Motor neuron (in vitro differentiated cells): ENCODE measurements at places on chromosomes 1 and 21. TPM values are rescaled to one million over a fixed set of nuclear protein-coding genes. Genes with fewer than 3 reads are reported as not detected.

DNA sequence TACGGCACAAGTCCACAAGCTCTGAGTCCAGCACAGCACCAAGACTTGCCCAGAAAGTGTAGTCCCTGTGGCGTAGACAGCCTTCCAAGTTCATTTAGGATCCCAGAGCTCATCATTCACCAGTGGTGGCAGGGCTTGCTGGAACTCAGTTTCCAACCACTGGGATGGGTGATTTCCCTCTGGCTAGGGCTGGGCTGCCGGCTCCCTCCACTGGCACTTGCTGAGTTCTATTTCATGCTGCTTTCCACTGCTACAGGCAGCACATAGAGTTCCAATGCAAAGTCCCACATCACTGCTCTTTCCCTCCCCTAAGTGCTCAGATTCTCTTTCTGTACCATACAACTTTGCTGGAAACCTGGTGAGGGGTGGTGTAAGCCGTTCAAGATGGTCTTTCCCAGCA, 510.3 kb upstream of the TMPRSS15 start:
- ATAC-seq: no peak

DNA sequence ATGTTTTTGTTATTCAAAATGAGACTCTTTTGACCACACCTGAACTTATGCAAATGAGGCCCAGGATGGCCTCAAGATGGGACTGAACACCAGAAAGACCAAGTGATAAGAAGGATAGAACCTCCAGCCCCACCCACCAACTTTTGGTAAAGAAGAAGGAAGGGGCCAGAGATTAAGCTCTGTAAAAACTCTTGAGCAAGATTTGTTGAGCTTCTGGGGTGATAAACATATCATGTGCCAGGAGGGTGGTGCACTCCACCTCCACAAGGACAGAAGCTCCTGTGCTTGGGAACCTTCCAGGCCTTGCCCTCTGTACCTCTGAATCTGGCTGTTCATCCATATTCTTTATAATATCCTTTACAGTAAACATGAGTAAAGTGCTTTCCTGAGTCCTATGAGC, 5.3 kb downstream of the RSPH1 start:
- ATAC-seq: no peak

DNA sequence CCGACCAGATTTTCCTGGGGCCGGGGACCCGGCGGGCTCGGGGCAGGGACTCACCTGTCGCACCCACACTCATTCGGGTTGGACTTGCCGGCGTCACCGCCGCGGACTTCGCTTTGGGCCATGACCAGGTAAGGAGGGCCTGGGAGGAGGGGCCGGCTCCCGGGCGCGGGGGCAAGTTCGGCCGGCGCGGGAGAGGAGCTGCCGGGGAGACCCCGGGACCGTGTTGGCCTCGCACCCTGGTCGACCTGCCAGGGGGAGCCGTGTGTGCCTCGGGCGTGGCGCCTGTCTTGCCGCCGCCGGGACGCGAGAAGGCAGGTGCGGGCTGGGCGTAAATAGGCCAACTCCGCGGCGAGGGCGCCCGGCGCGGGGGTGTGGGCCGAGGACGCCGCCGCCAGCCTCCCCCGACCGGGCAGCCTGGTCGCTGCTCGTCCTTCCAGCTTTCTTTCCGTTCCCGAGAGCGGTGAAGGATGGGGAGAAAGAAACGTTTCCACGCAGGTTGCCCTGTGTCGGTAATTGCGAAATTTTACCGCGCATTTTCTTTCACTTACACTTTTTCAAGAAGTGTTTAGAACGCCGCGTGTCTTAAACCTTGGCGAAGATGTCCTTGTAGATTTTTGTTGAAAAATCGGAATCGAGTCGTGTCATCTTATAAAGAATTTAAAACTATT, 558 bp downstream of the USP1 start:
- ATAC-seq: no peak

DNA sequence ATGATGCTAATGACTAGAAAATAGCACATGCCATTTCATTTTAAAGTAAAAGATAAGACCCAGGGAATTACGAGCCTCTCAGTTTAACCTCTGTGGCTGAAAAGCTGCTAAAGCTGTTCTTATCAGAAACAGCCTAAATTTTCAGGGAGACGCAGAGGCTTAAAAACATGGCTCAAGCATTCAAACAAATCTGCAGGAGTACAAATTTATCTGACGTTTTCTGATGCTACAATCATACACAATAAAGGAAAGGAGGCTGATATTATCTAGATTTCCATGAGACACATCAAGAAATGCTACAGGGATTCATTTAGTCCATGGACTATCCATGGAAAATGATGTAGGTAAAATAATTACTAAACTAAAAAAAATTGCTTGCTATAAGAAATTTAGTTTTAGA, 65.3 kb upstream of the SCYL3 start:
- ATAC-seq: no peak

DNA sequence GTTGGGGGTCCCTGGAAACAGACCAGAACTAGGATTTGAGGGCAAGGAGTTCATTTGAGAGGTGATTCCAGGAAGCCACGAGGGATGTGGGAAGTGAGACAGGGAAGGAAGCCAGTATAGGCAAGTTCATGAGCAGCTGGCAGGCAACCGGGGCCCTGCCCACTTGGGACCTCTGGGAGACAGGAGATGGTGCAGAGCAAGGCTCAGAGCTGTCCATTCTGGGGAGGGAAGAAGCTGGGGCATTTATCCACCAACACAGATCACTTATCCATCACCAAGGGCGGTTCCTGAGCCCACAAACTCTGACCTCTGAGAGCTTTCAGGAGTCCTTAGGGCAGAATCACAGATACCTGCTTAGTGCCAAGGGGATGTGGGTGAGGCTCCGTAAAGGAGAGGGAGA, 16.8 kb downstream of the EDN2 start:
- ATAC-seq: no peak

DNA sequence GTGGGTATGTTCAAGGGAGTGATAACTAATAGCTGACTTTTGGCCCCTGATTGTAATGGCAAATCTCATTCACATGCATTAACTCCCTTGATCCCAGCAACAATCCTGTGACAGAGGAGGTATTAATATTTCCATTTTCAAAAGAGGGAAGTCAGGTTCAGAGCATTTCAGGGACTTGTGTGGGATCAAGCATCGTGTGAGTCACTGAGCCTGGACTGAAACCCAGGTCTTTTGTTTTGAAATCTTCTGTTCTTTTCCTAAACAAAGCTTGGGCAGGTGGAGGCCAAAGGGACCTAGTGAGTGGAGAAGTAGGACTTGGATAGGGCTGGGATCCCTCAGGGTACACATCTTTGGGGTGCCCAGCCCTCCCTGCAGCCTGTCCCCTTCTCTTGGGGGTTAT, 37.9 kb downstream of the ETNK2 start:
- ATAC-seq: no peak

- no peak for ATAC-seq
Observed at GRCh38 chr1:6456800-6457466, 9.0 kb downstream of the TNFRSF25 start.

- peak; percentile 60 for ATAC-seq
Observed at GRCh38 chr21:25385911-25386474, 221.3 kb downstream of the MRPL39 start.

DNA sequence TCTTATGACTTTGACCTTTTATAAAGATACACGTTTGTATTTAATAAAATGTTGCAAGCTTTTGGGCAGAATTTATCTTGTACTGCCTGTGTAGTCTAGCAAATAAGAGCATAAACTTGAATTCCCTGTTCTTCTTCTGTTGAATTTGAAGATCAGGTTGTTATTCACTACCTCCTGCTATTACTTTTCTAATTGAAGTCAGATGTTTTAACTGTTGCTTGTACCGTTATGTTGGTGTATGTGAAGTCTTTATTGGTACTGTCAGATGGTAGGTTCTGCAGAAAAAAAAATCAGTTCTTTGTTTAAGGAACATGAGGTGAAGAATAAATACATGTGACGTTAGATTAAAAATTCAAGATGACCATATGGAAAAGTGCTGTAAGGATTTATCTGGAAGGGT, 69.1 kb downstream of the DYRK1A start:
- no peak for ATAC-seq

Gene CELA3B
- not detected in 2 replicates for total RNA-seq

Gene AK5
- 0.46 and 0.54 TPM in 2 replicates for total RNA-seq
